Caki2 (cell line): ENCODE measurements at places on chromosomes 12 and 14. TPM values are rescaled to one million over a fixed set of nuclear protein-coding genes. Genes with fewer than 3 reads are reported as not detected.

DEGS2 gene
- total RNA-seq = 0.14 and 1.5 TPM in 2 replicates

GLIPR1L1 gene
- total RNA-seq = not detected in 2 replicates

RNU7-1 gene
- total RNA-seq = not detected in 2 replicates

FSCB gene
- not detected in 2 replicates for total RNA-seq

PPP4R4 gene
- total RNA-seq = not detected in 2 replicates

NCKAP5L gene
- total RNA-seq = 5.8 and 7.5 TPM in 2 replicates

HCAR1 gene
- not detected in 2 replicates for total RNA-seq
